Stimulated activated CD8-positive, alpha-beta memory T cell treated with anti-CD3 and anti-CD28 coated beads, Interleukin-7, amount 100 ng/mL, for 4 hours (primary cell): ENCODE measurements at places on chromosomes 7 and 10.

DNA sequence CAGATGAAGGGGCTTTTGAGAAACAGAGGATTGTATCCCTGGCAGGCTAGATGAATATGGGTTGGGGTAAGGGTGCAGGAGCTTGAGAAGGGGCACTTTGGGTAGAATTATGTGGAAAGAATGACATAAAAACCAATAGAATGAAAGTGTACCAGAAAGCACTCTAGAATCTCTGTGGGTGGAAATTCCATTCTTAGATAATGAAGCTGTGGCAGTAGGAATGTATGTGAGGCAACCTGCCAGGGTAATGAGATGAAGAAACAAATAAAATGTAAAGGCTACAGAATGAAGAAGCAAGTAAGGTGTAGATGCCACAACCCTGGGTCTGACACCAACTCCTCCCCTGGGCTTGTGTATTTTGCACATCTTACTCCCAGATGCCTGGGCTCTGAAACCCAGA is 16.8 kb downstream of the NOBOX start:
- no peak for DNase-seq

DNA sequence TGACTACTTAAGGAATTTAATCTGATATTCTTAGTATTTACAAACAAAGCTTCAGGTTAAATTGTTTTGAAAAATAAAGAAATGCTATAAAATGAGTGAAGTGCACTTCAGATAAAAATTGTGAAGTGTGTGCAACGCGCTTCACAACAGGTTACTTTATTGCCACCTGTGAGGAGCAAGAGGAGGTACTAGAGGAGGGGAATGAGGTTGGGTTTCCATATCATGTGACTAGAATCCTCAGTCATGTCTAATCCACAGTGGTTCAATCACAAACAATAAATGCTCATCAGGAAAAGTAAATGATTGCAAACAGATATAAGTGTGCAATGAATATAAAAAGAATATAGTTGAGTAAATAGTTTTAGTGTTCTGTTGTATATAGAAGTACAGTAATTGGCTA is 34.5 kb upstream of the CD36 start:
- no peak for DNase-seq

GRCh38 chr7:132636581-132636980 is 60.3 kb upstream of the PLXNA4 start:
- DNase-seq = no peak

DNA sequence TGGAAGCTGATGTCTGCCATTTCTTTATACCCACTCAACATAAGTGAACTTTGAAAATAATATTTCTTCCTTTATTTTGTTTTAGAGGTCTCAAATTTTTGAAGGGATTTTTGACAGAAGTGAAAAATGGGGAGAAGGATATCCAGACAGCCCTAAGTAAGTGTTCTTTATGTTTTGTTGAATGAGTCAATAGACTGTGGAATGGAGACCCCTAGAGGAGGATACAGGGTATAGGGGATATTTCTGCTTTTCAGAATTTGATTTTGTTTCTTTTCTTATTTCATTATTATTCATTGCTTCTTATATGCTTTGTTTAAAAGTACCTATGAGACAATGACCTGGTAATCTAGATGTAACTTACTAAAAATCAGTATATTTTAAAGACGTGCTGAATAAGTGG is 34.4 kb downstream of the PLEKHA8 start:
- DNase-seq = no peak

GRCh38 chr10:131898061-131898460 is 2.7 kb upstream of the PPP2R2D start:
- no peak for DNase-seq
